ENCODE measurements at places on chromosomes 4 and X. TPM values are rescaled to one million over a fixed set of nuclear protein-coding genes. Genes with fewer than 3 reads are reported as not detected.
A peak's percentile ranks its signal among the peaks of the same experiment; 100 is the strongest.

- peak; percentile 52 for DNase-seq
Measured at GRCh38 chr4:53804719-53805118, 213.4 kb upstream of the LNX1 start.

- DNase-seq, result no peak
Measured at GRCh38 chr4:165512424-165512823, 133.6 kb downstream of the CPE start.

Gene DNAAF6
- total RNA-seq, result not detected

Gene VEGFC
- 14.4 TPM for total RNA-seq

Gene GNPDA2
- 11.7 TPM for total RNA-seq

Data from mucosa of gallbladder (tissue), 1 donor.